ENCODE measurements at places on chromosomes 5 and 9. TPM values are rescaled to one million over a fixed set of nuclear protein-coding genes. Genes with fewer than 3 reads are reported as not detected.

DNA sequence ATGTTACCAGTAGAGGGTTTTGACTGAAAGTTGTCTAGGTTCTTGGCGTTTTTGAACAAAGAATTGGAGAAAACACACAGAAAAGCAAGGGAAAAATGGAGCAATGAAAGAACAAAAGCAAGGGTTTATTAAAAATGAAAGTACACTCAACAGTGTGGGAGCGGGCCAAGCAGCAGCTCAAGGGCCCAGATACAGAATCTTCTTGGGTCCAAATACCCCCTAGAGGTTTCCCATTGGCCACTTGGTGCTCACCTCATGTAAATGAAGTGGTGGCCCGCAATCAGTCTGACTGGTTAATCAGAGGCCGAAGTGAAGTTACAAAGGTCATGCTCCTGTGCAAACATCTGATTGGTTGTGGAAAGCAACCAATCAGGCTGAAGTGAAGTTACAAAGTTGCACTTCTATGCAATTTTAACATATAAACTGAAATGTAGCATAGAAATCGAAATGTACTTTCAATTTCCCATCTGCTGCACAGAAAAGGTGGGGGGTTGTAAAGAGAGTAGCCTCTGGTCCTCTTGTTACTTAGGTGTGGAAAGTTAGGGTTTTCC, 1.9 kb upstream of the GM2A start:
- H3K27ac ChIP-seq: peak overlapping the region; percentile 35
- H3K27me3 ChIP-seq: no peaks in the 10 kb centered on the region
- peak overlapping the region; percentile 26 for H3K4me3 ChIP-seq
- no peak for DNase-seq
- H3K36me3 ChIP-seq: no peaks in the 10 kb centered on the region

- no peak for DNase-seq
- H3K36me3 ChIP-seq: no peaks in the 10 kb centered on the region
- H3K4me3 ChIP-seq: no peak overlapping the region
Observed at GRCh38 chr9:78982849-78983248, 588.9 kb upstream of the TLE4 start.

GRCh38 chr9:134391319-134392231, 65.3 kb downstream of the RXRA start:
- H3K36me3 ChIP-seq: no peaks in the 10 kb centered on the region
- no peak overlapping the region for H3K27ac ChIP-seq
- H3K4me3 ChIP-seq: no peak overlapping the region
- H3K27me3 ChIP-seq: no peaks in the 10 kb centered on the region

Gene IFNK
- not detected for total RNA-seq

Gene IFNA13
- total RNA-seq: not detected

Data from Panc1 (cell line).